EL (cell line): ENCODE measurements at places on chromosomes 7 and 10.

DNA sequence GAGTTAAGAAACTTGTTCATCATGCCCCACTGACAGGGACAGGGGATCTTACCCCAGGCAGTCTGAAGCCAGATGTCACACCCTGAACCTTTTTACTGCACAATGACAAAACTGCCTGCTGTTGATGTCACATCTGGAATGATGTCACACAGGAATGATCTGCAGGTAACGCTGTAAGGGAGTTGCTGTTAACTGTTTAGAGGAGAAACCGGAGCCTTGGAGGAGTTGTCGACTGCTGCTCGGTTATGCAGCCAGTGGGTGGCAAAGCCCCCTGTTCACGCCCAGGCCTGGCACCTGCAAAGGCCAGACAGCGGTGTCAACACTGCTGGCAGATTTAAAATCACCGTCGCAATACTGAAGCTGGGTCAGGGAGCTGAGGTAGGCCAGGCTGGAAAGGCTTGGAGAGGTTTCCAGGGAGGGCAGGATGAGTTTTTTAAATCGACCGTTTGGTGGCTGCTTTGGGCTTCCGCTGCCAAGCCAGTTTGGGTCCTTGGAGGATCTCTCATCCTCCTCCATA lies 10.0 kb upstream of the SLIT1 start:
- DNase-seq = no peak

- DNase-seq = no peak
Measured at GRCh38 chr10:121553511-121554264, 44.6 kb downstream of the FGFR2 start.

GRCh38 chr7:95957510-95957909 lies 185.2 kb downstream of the DYNC1I1 start:
- no peak for DNase-seq

- DNase-seq = no peak
Measured at GRCh38 chr7:157549612-157550299, 213.0 kb downstream of the DNAJB6 start.

- DNase-seq = peak; percentile 34
Measured at GRCh38 chr7:123757095-123757494, 8.3 kb upstream of the WASL start.

GRCh38 chr10:119724593-119725516 lies 995 bp upstream of the INPP5F start:
- DNase-seq = peak; percentile 30

GRCh38 chr10:85826377-85826776 lies 540.2 kb downstream of the GRID1 start:
- no peak for DNase-seq

DNA sequence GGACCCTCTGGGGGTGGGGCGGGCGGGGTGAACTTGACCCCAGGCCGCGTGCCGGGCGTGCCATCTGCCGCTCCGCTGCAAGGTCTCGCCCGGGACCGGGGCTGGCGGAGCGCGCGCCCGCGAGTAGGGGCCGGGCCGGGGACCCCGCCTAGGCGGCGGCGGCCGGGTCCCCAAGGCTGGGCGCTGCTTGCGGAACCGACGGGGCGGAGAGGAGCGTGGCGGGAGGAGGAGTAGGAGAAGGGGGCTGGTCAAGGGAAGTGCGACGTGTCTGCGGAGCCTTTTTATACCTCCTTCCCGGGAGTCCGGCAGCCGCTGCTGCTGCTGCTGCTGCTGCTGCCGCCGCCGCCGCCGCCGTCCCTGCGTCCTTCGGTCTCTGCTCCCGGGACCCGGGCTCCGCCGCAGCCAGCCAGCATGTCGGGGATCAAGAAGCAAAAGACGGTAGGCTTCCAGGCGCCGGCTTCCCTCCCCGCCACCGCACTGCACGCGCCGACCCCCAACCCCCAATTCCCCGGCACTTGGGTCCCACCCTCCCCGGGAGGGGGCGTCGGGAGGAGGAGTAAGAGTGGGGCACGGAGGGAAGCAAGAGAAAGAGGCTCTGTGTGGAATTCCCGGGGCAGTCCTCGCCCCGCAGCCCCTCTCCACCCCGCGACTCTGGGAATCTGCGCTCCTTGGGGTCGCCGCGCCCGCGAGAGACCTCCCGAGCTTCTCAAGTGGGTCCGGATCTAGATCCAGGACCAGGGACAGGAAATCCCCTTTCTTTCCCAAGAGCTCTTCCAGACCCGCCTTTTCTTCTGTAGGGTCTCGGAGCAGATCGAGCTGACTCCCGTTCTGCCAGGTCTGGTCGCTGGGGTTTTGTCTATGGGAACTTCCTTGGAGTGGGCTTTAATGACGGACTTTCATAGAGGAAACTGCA lies at the start of gene PAPSS2:
Gene PAPSS2 (plus strand): TSS at position 308 of the 913 bp plus-strand sequence. CDS start 104 bp downstream, at position 412.
- peak; percentile 83 for DNase-seq

GRCh38 chr7:36283711-36284130 lies 105.9 kb upstream of the ANLN start:
- DNase-seq = no peak

DNA sequence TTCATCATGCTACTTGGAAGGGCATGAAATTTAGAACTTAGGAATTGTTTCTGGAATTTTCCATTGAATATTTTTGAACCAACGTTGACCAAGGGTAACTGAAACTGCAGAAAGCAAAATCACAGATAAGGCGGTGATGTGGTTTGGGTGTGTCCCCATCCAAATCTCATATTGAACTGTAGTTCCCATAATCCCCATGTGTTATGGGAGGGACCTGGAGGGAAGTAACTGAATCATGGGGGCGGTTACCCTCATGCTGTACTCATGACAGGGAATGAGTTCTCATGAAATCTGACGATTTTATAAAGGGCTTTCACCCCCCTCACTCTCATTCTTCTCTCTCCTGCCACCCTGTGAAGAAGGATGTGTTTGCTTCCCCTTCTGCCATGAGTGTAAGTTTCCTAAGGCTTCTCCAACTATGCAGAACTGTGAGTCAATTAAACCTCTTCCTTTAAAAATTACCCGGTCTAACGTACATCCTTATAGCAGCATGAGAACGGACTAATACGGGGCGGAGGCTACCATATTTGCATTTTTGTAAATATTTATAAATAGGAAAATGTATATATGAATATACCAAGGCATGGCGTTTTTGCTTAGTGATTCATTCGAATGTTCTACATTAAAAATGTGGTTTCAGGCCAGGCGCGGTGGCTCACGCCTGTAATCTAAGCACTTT lies 12.4 kb downstream of the NMT2 start:
- DNase-seq = no peak

DNA sequence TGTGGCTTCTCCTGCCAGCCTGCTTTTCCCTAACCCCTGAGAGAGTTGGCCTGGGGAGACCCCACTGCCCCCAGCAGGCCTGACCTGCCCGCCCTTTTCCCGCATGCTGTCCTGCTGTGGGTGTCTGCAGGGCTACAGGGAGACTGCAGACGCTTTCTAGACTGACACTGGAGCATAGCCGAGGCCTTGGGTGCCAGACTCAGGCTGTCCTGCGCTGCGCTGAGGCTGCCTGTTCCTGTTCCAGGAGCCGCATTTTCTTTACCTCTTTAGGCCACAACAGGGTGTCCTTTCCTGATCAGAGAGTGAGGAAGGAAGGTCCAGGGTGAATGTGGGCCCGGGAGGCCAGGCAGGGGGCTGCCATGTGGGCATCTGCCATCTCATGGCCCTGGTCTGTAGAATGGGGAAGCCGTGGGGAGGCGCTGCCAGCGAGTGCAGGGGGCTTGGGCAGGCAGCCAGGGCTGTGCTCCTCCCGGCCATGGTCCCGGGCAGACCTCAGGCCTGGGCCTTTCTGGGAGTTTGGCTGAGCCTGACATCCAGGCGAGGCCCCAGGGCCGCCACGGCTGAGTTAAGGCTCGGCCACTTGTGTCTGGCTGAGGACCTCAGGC lies 3.6 kb downstream of the PWWP2B start:
- no peak for DNase-seq

- no peak for DNase-seq
Measured at GRCh38 chr7:55053651-55054571, 35.1 kb downstream of the EGFR start.

GRCh38 chr7:27603813-27604212 lies 58.9 kb downstream of the HIBADH start:
- no peak for DNase-seq

DNA sequence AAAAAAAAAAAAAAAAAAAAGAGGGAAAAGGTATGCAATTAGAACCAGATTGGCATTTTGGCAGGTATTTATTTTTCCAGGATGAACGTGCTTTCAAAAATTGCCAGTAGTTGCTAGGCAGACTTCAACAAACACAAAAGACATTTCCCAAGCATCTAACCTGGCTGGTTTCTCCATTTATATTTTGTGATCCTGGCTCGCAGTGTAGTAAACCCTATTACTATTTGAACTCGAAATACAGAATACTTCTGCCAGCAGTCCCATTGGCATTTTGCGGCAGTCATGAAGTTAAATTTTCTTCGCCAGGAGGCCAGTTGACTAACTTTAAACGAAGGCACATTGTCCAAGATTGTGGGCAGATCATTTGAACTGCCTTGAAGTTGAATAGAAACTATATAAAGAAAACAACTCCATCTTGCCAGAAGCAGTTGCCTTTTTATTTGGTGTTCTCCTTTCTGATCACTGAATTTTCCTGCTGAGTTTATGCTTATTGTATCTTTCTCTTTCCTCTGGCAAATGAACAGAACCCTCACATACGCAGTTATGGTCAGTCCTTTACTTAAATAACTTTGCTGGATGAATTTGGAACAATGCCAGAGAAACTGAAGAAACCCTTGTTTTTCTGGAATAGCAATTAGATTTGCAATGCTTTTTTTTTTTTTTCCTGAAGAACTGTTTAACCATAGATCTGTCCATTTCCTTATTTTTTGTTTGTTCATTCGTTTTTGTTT lies 132.9 kb downstream of the BICC1 start:
- DNase-seq = no peak

GRCh38 chr10:91220954-91221675 lies 652 bp downstream of the PCGF5 start:
- peak; percentile 41 for DNase-seq

DNA sequence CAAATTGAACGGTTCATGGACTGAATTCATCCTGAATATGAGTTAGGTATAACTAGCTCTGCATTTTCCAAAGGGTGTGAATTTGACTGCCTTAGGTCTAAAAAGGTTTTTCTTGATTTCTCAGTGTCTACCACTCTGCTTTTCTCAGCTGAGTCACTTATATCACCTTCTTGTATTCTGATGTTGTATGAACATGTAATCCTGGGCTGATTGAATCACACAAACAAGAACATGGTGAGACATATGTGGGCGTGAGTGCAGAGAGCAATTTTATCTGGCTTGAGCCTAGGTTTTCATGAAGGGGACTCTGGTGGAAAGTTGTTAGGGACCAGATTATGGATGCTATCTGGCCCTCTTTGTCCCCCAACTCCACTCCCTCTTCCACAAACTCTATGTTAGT lies 239.8 kb downstream of the SUGCT start:
- DNase-seq = no peak

DNA sequence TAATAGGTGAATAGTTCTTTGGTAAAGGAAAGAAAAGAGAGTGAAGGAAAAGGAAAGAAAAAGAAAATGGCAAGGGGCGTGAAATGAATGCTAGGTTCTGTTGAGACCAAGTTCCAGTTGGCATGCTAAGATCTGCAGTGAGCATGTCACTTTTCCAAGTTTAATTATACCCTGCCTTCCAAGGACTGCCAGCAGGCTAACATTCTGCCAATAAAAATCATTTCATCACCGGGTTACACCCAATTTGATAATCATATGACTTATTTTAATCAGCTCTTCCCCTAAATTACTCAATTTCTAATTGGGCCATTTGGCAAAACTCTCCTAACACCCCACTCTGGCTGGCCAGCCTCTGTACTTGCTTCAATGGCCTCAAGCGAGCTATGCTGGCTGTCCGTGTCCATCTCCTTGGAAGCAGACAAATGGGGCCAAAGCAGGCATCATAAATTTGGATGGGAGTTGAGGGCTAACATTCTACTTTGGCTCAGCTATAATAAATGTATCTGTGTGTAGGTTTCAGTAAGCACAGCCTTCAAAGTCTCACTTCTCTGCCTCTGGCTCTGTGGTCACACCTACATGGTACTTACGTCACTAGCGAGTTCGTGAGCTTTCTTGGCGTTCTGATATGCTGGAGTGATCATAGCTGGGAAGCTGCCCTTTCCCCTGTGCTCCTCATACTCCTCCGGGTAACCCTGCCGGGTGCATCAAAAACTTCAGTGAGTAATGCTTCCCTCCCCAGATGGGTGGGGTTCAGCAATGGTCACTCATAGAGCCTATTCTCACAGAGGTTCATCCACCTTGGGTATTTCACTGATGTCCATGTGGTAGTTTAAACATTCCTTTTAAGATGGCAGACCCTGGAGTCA lies 17.3 kb downstream of the NRAP start:
- DNase-seq = no peak

- DNase-seq = no peak
Measured at GRCh38 chr10:7896297-7896696, 78.0 kb downstream of the TAF3 start.
